ENCODE measurements at places on chromosomes 5 and 9.

- H3K27ac ChIP-seq: no peak overlapping the region
- peaks cover 16% of the 10 kb centered on the region for H3K4me1 ChIP-seq
- H3K4me3 ChIP-seq: no peak overlapping the region
- DNase-seq: no peak
These were observed 250.5 kb downstream of the DENND1A start for GRCh38 chr9:123679330-123679987.

- peak; percentile 50 for DNase-seq
- peaks cover 77% of the 10 kb centered on the region for H3K4me1 ChIP-seq
- H3K4me3 ChIP-seq: peak overlapping the region; percentile 15
- no peaks in the 10 kb centered on the region for H3K27me3 ChIP-seq
These were observed 92.5 kb downstream of the SIL1 start for GRCh38 chr5:139105621-139106071.

GRCh38 chr5:83049370-83049885, 27.8 kb downstream of the TMEM167A start:
- DNase-seq: no peak
- no peak overlapping the region for H3K27ac ChIP-seq
- peaks cover 26% of the 10 kb centered on the region for H3K36me3 ChIP-seq
- no peak overlapping the region for H3K4me3 ChIP-seq
- peaks cover 32% of the 10 kb centered on the region for H3K4me1 ChIP-seq

DNA sequence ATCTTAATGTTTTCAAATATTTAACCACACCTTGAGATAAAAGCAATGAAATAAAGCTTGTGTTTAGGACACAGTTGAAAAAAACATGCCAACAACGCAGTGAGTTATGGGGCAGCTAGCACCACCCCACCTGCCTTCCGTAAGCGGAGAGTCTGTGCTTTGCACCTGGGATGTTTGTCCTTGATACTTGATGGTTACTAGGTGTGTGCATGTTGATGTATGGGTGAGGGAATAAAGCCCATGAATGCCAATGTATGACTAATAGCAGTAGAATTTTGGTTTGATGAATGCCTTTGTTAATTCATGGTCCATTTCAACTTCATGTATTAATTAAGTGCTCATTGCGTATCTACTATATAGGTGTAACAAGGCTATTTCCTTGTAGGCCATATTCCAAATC, 74.0 kb downstream of the PCSK5 start:
- H3K4me3 ChIP-seq: no peak overlapping the region
- peaks cover 9% of the 10 kb centered on the region for H3K4me1 ChIP-seq
- H3K27me3 ChIP-seq: no peaks in the 10 kb centered on the region

GRCh38 chr5:52983731-52984636, 5.2 kb upstream of the ITGA2 start:
- no peaks in the 10 kb centered on the region for H3K36me3 ChIP-seq
- no peak for DNase-seq
- peaks cover 10% of the 10 kb centered on the region for H3K4me1 ChIP-seq
- no peak overlapping the region for H3K4me3 ChIP-seq

GRCh38 chr9:94668928-94669729, 29.8 kb upstream of the FBP1 start:
- H3K4me1 ChIP-seq: peaks cover 18% of the 10 kb centered on the region
- peak overlapping the region; percentile 87 for H3K27ac ChIP-seq
- peak overlapping the region; percentile 54 for H3K4me3 ChIP-seq
- H3K36me3 ChIP-seq: no peaks in the 10 kb centered on the region
- no peak for DNase-seq
- no peaks in the 10 kb centered on the region for H3K27me3 ChIP-seq

GRCh38 chr5:100904259-100904861, 1.3 kb upstream of the ST8SIA4 start:
- peak overlapping the region; percentile 66 for H3K4me3 ChIP-seq
- H3K4me1 ChIP-seq: peaks cover 29% of the 10 kb centered on the region
- no peak for DNase-seq
- H3K36me3 ChIP-seq: no peaks in the 10 kb centered on the region

DNA sequence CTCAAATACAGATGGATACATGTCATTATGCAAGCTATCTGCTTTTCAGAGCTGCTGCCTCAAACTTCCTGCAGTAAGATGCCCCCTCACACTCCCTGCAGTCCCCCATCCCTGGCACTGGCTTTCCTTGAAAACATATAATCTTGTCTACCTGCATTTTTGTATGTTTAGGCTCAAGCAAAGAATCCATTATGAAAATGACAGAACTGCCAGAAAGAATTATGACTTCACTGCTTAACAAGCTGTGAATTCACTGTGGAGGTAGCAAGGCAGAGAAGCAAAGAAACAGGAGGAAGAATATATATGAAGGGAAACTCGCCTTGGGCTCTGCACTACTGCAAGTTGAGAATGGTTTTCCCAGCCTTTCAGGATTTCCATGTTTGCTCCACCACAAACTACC, 39.4 kb upstream of the PPP2R2B start:
- no peaks in the 10 kb centered on the region for H3K27me3 ChIP-seq
- no peak for DNase-seq

DNA sequence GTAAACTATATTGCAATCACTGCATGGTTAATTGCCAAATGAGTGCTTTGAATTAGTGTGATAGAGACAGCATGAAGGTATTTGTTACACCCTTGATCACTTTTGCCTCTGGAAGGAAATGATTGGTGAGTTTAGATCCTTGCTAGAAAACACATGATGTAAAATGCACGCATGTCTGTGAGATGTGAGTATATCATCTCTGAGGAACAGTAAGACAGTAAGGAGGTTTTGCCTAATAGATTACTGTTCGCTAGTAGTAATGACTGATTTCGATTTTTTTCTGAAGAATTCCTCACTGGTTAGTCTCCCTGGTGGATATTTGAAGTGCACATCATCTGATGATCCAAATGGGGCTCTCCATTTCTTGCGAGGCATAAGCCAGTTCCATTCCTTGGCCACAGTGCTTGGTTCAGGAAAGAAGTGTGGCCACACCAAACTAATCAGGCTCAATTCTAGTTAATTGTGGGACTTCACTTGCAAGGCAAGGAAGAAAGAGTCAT, 156.4 kb upstream of the ADRA1B start:
- no peak overlapping the region for H3K4me3 ChIP-seq
- no peak for DNase-seq
- H3K4me1 ChIP-seq: peaks cover 15% of the 10 kb centered on the region
- no peaks in the 10 kb centered on the region for H3K36me3 ChIP-seq
- no peaks in the 10 kb centered on the region for H3K27me3 ChIP-seq

DNA sequence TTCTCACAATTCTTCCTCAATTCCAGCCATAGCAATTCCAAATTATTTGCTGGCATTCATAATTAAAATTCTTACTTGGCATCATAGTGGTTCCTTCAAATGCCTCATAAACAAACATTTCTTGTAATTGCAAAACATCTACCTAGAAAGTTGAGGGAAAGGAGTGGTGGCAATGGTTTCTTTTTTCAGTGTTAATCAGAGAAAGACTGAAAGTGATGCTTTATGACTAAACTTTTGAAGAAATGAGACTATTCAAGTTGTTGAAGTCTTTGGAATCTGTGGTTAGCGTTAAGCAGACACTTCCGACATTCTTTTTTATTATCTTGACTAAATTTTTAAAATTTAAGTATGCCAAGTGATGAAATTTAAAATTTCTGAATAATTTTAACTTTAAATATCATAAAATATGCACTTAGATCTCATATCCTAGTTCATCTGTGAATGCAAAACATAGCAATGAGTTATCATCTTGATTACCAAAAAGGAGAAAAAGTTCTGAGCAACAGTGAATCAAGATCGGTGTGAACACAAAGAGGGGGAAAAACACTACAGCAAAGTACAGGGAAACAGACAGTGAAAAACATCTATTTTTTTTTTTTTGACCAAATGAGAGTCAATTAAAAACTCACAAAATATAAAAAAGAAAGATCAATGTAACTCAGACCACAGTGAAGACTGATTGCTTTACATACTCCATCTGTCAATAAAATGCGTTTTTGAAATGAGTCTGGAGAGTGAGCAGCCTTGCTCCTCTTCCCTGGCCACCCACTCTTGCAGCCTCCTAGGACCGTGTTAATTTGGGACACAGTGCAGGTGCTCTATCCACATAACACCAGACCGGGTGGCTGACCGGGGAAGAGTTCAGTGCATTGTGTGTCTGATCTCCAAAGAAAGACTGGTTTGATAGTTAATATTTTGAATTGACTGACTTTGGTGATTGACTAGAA, 20.6 kb upstream of the IL7R start:
- H3K27ac ChIP-seq: no peak overlapping the region
- no peak overlapping the region for H3K4me3 ChIP-seq
- no peaks in the 10 kb centered on the region for H3K36me3 ChIP-seq
- H3K4me1 ChIP-seq: no peaks in the 10 kb centered on the region
- H3K27me3 ChIP-seq: peaks cover 18% of the 10 kb centered on the region

GRCh38 chr9:36008774-36009300, 27.9 kb upstream of the RECK start:
- H3K4me3 ChIP-seq: no peak overlapping the region
- H3K27me3 ChIP-seq: peaks cover 85% of the 10 kb centered on the region

DNA sequence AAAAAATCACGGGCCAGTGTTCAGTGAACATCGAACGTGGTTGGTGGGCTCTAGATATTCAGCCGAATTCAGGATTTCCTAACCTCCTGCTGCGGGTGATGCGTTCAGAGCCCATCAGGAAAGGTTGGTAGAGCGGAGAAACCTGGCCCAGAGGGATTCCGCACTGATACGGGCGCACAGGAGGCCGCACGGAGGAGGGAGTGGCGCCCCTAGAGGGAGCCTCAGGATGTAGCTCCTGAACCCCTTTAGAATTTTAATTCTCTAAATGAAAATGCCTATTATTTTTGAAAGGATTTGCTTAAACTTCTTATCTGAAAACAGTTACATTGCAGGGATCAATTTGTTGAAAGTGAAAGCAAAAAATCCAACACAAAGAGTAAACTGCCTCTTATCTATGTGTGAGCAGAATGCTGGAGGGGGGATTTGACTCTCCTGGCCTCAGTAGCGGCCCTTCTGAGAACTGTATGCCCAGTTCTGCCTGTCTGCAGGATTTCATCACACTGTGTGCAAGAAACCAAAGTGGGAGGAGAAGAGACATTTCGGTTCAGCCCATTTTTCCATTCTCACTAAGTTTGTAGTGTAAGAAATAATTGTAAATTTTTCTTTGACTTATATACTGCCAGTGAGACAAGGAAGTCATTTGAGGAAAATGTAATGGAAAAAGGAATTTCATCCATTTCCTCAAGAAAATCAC, 75.9 kb downstream of the TENT4A start:
- no peaks in the 10 kb centered on the region for H3K4me1 ChIP-seq
- no peaks in the 10 kb centered on the region for H3K36me3 ChIP-seq
- no peak overlapping the region for H3K4me3 ChIP-seq

DNA sequence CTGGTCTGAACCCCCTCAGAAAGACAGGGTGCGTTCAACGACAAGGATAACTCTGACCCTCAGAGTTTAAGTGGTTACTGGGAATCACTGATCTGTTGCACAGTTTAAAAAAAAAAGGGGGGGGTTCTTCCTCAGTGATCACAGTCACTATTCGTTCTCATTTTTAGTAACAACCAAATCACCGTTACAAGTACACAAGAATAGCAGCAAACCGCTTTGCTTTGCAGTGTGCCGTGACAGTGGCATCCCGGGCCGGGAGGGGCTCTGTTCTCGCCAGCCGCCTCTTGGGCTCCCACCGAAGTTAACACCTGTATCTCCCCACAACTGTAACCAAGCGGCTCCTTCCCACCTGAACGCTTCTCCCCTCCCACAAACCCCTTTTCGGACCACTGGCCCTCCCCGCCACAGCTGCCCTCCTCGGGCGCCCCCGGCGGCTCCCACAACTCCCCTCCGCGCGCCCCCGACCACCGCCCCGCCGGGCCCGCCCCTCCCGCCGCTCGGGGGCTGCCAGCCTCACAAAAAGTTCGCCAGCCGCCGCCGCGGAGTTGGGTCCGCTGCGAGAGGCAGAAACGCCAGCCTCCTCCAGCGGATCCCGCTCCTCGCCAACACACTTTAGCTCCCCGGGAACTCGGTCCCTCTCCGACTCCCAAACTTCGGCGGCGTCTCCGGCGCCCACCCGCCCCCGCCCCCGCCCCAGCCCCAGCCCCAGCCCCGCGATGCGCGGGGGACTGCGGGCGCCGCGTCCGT, 1.2 kb downstream of the SSBP2 start:
- H3K4me3 ChIP-seq: peak overlapping the region; percentile 85
- H3K4me1 ChIP-seq: peaks cover 48% of the 10 kb centered on the region
- no peaks in the 10 kb centered on the region for H3K36me3 ChIP-seq
- H3K27ac ChIP-seq: peak overlapping the region; percentile 86

GRCh38 chr9:103371152-103371551, 376.0 kb downstream of the CYLC2 start:
- H3K36me3 ChIP-seq: no peaks in the 10 kb centered on the region
- peaks cover 34% of the 10 kb centered on the region for H3K4me1 ChIP-seq
- no peaks in the 10 kb centered on the region for H3K27me3 ChIP-seq

GRCh38 chr9:134492281-134492691, 149.3 kb upstream of the COL5A1 start:
- no peaks in the 10 kb centered on the region for H3K36me3 ChIP-seq
- peaks cover 24% of the 10 kb centered on the region for H3K4me1 ChIP-seq
- peaks cover 7% of the 10 kb centered on the region for H3K27me3 ChIP-seq
- DNase-seq: peak; percentile 56

DNA sequence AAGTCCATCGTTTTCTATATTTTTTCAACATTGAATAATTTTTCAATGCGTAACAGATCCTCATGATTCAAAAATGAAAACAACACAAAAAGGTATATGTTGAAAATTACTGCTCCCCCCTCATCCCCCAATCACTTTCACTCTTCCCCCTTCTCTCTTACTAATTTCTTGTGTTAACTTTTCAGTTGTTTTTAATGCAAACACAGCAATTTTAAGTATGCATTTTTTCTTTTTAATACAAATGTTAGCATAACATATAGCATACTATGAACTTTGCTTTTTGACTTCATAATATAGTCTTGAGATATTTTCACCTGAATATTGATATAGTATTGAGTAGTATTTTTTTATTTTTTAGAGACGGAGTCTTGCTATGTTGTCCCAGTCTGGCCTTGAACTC, 41.1 kb upstream of the CAMK4 start:
- no peak overlapping the region for H3K4me3 ChIP-seq
- H3K36me3 ChIP-seq: no peaks in the 10 kb centered on the region
- no peaks in the 10 kb centered on the region for H3K4me1 ChIP-seq
- no peak for DNase-seq
- peaks cover 5% of the 10 kb centered on the region for H3K27me3 ChIP-seq

DNA sequence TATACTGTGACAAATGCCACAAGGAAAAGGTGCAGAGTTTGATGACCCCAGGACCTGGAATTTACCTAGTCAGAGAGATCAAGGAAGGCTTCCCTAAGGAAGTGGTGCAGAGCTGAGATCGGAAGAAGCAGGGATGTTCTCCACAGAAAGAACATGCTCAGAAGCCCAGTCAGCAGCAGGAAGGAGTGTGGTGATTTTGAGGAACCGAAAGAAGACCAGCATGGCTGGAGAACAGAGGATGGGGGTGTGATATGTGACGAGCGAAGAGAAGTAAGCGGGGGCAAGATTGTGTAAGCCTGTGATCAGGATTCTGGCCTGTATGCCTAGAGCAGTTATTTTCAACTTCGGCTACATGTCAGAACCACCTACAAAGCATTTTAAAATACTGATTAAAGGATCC, 18.7 kb upstream of the PIK3R1 start:
- H3K4me3 ChIP-seq: no peak overlapping the region
- no peak overlapping the region for H3K27ac ChIP-seq
- no peaks in the 10 kb centered on the region for H3K36me3 ChIP-seq
- H3K4me1 ChIP-seq: peaks cover 21% of the 10 kb centered on the region
- DNase-seq: no peak

GRCh38 chr5:108280248-108280647, 101.7 kb downstream of the FBXL17 start:
- H3K27me3 ChIP-seq: no peaks in the 10 kb centered on the region
- no peak for DNase-seq
- no peak overlapping the region for H3K27ac ChIP-seq
- H3K4me1 ChIP-seq: peaks cover 21% of the 10 kb centered on the region

- H3K4me1 ChIP-seq: no peaks in the 10 kb centered on the region
- H3K36me3 ChIP-seq: no peaks in the 10 kb centered on the region
- no peak overlapping the region for H3K27ac ChIP-seq
- no peak overlapping the region for H3K4me3 ChIP-seq
- DNase-seq: no peak
- H3K27me3 ChIP-seq: no peaks in the 10 kb centered on the region
These were observed 409.0 kb downstream of the PRR16 start for GRCh38 chr5:120873083-120873482.
